ENCODE measurements at places on chromosomes 1 and 21.

DNA sequence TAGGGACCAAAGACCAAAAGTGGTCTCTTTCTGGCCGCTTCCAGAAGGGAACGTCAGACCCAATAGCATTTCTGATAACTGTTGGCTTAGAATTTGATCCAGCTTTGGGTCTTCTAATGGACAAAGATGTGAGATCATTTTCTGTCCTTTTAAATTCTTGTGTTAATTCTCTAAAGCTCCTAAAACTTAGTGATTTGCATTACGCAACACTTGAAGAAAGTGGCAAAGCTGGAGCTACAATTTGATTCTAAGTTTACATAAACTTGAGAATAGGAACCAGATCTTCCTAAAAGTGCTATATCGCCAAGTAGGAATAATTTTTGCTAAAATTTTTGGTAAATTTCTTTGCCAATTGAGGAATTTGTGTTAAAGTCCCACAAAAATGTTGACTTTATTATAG, 21.6 kb upstream of the PLA2G4A start:
- no peak for DNase-seq

DNA sequence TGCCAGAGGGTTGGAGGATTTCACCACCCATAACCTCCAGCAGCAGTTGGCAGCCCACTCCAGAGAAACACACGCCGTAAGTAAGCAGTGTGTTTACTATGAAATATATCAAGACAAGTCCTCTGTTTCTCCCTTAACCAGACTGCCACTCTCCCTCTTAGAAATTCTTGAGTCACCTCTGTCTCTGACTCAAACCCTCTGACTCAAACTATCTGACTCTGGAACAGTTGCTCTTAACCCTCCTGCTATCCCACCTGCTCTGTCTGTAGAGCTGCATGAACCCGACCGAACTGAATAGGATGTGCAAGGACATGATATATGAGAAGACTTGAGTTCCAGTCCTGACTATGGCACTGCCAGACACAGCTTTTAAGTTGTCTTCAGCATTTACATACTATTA, 14.1 kb downstream of the INPP5B start:
- DNase-seq = no peak

DNA sequence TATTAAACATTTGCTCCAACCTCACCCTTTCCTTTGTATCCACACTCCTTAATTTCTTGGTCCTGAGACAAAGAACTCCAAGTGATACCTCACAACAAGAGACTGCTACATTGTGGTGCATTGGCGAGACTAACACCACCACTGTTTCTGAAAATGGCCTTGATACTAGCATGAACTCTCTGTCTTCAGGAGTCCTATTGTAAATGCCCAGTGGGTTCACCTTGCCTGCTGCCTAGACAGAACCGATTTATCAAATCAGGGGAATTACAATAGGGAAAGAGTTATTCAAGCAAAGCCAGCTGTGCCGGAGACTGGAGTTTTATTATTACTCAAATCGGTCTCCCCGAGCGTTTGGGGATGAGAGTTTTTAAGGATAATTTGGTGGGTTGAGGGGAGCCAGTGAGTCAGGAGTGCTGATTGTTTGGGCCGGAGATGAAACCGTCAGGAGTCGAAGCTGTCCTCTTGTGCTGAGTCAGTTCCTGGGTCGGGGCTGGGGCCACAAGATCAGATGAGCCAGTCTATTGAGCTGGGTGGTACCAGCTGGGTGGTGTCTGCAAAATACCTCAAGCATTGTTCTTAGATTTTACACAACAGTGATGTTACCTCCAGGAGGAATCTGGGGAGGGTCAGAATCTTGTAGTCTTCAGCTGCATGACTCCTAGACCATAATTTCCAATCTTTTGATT, 83.1 kb downstream of the DESI2 start:
- DNase-seq = no peak

DNA sequence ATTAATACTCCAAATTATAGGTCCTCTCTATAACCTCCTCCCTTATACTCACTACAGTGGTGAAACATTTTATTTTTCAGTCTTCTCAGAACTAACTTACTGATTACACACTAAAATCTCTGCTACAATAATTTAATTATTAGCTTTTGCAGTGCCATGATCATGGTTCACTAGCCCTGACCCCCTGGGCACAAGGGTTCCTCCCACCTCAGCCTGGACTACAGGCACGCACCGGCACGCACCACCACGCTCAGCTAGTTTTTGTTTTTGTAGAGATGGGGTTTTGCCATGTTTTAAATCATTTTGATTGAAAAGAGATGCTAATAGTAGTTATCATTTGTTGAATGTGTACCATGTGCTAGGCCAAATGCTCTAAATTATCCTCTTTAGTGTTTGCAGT, 6.3 kb downstream of the PATJ start:
- DNase-seq = no peak

- no peak for DNase-seq
Observed at GRCh38 chr1:207519505-207520399, 23.8 kb downstream of the CR1 start.

DNA sequence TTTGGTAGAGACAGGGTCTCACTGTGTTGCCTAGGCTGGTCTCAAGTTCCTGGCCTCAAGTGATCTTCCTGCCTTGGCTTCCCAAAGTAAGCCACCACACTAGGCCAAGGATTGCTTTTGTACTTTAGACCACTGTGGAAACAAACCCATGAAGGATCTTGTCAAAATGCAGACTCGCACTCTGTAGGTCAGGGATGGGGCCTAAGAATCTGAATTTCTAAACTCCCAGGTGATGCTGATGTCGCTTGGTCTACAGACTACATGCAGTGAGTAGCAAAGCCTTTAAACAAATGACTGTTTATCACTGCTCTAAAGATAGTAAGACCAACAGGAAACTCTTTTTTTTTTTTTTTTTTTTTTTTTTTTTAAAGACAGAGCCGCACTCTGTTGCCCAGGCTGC, 54.1 kb upstream of the MUTYH start:
- no peak for DNase-seq

DNA sequence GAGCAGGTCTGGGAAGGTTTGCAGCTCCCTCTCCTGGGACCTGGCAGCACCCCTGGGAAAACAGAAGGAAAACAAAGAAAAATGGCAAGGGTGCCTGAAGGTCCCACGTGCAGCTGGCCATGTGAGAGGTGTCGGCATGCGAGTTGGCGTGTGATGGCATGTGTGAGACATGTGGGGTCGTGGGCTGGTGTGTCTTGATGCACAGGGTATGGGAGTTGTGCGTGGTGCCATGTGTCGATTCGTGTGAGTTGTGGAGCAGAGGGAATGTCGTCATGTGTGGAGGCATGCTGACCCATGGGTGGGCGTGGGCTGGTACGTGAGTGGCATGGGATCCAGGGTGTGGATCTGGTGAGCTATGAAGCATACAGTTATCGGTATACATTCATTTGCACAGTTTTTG, 1.3 kb downstream of the HPCA start:
- DNase-seq = no peak
